ENCODE measurements at places on chromosomes 7 and 10.

DNA sequence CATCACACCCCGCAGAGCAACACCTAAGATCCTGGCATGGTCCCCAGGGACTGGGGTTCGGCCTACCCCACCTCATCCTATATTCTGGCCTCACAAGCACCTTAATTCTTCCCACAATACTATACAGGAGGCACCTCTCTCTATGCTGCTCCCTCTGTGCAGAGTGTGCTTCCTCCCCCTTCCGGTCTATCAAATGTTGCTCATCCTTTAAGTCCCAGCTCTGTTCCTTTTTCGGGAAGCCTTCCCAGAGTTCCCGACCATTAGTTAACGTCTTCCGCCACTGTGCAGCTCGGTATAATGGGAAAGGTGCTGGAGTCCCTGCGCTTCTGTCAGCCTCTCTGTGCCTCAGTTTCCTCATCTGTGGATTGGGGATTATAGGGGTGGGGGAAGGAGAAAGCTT lies 21.8 kb downstream of the PALD1 start:
- DNase-seq = no peak

DNA sequence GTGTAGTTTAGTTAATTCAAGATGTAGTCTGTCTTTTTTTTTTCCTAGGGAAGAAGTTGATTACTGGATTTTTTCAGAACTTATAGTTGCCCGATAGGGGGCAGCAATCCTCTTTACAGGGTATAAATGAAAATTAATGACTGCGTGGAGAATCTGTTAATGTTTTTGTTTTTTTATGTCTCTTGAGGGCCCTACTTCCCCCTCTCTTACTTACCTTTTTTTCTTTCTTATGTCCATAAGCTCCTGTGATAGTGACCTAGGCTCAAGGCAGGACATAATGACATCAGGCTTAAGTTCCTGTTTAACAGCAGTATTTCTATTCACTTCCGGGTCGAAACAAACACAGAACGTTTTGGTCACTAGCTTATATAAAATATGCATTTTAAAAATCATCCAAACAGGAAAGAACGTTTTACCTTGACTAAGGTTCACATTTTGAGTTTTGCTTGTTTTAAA lies 18.8 kb downstream of the CDC123 start:
- DNase-seq = no peak

- DNase-seq = no peak
Observed at GRCh38 chr10:124745673-124746072, 1.5 kb upstream of the FAM53B start.

GRCh38 chr10:49634069-49634660 lies 20.3 kb downstream of the CHAT start:
- DNase-seq = no peak

GRCh38 chr7:85875398-85875797 lies 688.5 kb upstream of the SEMA3D start:
- no peak for DNase-seq

DNA sequence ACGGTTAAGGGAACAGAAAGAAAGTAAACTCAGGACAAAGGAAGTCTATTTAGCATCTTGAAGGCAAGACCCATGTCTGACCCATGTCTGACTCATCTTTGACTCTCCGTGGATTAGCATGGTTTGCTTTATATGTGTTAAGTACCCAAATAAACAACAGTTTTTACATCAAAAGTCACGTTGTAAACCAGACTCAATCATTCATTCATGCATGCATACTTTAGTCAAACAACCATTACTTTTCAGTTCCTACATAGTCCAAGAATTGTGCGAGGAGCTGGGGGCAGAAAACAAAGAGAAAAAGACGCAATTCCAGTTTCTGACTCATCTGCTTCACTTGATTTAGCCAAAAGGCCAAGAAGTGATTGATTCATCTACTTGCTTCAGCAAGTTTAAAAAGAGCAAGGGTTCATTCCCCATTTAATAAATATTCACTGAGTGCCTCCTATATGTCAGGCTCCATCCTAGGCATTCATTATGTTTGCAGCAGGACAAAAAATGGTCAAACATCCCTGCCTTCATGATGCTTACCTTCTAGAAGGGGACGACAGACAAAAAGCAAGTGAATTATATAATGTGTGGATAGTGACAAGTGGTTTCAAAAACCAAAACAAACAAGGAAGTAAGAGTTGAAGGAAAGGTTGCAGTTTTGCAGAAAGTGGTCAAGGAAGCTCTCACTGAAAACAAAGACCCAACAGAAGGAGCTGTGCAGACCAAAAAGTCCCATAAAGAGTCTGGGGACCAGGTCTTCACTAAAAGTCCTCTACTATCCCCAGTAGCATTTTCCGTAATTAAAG lies 116.2 kb downstream of the FAM107B start:
- no peak for DNase-seq

DNA sequence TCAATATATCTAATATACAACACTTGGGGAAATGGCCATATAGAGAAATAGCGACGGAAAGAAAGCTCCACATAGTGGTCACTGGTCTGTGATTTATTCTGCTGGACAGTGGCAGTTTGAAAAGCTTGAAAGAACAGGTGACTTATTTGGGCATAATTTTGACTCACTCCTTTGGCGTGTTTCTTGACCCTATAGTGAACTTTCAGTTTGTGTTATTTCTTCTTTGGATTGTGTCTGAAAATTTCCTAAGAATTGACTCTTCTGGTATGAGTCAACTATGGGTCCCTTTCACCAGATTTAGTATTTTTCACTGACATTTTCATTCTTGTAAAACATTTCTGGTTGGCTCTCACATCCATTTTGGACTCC lies 25.8 kb upstream of the IMMP2L start:
- no peak for DNase-seq

DNA sequence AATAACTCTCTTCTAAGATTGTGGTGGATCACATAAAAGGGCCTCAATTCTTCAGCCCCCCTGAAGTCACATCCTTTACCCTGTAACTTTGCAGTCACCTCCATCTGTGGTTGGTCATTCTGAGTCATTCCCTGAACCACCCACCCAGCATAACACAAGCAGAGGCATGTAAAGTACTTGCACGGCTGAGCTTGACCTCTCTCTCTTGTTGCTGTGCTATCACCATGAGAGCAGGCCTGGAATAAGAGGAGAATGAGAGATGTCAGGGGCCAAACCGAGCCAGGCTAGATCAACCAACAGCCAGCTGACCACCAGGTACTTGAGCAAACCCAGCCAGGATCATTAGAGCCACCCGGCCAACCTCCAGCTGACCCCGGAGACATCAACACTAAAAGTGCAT lies 13.5 kb upstream of the STK17A start:
- no peak for DNase-seq

GRCh38 chr7:405489-406211 lies 114.0 kb downstream of the PDGFA start:
- no peak for DNase-seq

DNA sequence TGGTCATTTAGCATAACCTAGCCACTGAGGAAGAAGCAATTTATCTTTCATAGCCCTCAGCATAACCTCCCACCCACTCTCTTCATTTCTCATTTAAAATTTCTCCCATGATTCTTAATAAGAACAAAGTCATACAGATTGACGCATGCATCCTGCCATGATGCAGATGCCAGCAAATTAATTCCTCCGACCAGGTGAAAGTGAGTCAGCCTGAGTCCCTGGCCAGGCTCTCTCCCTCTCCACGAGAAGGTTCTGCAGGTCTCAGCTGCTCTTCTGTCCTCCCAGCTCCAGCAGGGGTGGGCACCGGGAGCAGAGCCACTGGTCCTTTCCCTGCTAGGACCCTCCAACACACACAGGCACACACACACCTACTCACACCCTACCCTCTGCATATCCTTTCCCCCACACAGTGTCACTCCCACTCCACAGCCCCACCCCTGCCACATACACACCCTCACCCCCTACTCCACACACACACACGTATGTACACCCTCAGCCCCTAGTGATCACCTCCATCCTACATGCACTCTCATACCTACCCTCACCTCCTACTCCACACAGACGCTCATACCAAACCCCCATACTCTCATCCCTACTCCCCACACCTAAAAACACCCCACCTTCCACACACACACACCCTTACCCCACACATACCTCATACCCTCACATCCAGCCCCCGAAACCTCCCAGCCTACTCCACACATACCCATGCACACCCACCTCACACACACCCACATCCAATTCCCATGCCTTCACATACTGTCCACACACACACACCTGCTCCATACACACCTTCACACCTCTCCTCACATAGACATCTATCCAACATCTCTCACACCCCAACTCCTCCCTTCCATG lies 78.0 kb downstream of the FAM13C start:
- no peak for DNase-seq

- no peak for DNase-seq
Observed at GRCh38 chr10:13348216-13349017, at the start of gene SEPHS1. Gene SEPHS1 (minus strand): TSS chr10:13348293. CDS start chr10:13344950, 3,343 bp downstream.

DNA sequence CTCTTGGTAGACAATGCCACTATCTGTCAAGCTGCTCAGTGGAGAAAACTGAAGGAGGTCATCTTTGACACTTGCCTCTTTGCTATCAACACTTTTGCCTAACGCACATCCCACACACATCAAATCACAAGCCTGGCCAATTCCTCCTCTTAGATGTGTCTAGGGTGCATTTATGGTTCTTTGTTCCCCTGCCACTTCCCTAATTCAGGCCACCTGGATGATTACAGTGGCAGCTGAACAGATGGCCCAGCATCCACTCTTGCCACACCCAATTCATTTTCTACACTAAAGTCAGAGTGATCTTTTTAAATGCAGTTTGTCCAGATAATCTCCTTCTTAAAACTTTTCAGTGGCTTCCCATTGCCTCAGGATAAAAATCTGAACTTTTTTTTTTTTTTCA lies 58.6 kb downstream of the LAMB4 start:
- no peak for DNase-seq

GRCh38 chr7:18235819-18236218 lies 208.2 kb upstream of the PRPS1L1 start:
- no peak for DNase-seq

DNA sequence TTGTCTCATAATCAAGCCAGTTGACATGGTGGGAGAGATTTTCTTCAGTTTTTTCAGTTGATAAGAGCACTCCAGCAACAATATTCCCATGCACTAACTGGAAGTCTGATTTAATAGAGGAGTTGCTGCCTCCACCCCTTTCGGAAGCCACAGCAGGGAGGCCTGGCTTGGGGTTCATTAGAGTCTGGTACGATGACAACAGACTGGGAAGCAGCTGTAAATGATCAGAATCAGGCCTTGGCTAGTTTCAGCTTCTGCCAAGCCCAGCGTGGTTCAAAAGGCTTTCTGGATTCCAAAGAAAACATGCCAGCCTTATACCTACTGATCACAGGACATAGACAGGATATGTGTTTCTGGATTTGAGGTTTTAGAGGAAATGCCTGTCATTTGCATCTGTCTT lies 274.0 kb downstream of the CSTF2T start:
- no peak for DNase-seq

GRCh38 chr7:128392446-128393327 lies 17.1 kb downstream of the IMPDH1 start:
- no peak for DNase-seq

DNA sequence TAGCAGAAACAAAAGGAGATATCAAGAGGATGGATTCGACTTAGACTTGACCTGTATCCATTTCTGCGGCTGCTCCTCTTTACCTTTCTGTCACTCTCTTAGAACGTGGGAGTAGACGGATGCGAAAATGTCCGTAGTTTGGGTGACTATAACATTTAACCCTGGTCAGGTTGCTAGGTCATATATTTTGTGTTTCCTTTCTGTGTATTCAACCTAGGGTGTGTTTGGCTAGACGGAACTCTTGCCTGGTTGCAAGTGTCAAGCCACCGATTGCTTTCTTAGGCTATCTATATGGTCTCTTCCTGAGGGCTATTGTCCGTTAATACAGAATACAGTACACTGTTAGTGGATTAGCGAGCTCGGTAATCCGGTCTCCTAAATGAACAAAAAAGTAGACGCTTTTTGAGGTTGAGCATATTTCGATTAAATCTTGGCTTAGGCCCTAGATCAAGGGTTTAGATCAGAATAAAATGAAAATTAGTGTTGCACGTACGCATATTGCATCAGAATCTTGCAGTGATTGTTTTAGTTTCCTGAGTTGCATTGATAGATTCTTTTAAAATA lies 1.2 kb downstream of the PTEN start:
- DNase-seq = no peak

DNA sequence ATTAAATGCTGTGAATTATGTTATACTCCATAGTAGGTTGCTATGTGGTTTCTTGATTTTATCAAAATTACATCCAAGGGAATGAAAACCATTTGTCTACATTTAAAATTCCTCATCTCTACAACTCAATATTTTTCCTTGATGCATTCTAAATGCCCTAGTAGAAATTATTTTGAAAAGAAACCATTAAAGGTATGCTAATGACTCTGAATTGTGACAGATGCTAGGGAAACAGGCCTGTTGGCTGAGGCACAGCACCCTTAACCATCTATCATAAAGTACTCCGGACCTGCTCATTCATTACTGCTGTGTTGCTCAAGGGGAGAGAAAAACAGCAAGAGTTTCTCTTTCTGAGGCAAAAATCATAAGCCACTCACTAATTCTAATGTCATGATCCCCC lies 131.2 kb downstream of the CHCHD3 start:
- DNase-seq = no peak

All from NCI-H1417 treated with DMSO at 0.1 percent for 48 hours (cell line).